ENCODE measurements at places on chromosomes 1 and 21.

DNA sequence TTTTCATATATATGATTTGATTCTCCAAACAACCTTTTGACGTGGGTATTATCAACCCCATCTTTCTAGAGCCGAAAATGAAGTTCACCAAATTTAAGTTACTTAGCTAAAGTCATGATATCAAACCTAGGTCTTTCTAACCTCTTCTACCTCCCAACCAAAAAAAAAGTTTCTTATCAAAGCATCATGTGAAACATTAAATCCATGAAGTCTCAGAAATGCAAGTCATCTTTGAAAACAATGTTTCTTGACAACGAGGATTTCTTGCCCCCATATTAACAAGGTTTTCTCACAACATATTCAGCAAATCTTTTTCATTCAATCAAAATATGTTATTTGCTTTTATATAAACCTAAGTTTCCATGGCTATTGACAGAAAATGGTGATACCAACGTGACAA is 306.3 kb downstream of the SMYD3 start:
- DNase-seq = no peak

GRCh38 chr1:113856401-113856790 is 15.1 kb downstream of the PTPN22 start:
- DNase-seq = no peak

GRCh38 chr1:2970311-2971071 is 50.8 kb upstream of the ACTRT2 start:
- no peak for DNase-seq

DNA sequence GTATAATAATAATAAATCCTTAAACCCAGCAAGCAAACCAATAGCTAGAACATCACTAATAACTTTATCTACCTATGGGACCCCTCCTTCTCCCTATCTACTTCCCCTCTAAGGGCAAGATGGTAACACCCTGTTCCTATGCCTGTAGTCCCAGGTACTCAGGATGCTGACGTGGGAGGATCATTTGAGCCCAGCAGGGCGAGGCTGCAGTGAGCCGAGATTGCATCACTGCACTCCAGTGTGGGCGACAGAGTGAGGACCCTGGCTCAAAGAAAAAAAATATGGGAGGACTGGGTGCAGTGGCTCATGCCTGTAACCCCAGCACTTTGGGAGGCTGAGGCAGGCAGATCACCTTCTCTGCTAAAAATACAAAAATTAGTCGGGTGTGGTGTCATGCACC is 143.1 kb upstream of the SLC45A1 start:
- no peak for DNase-seq

- DNase-seq = no peak
Observed at GRCh38 chr1:197967066-197967465, 49.9 kb downstream of the LHX9 start.

- no peak for DNase-seq
Observed at GRCh38 chr1:31633117-31633516, 11.6 kb downstream of the PEF1 start.

- DNase-seq = no peak
Observed at GRCh38 chr21:42314616-42315295, 453 bp downstream of the TFF3 start.

GRCh38 chr1:201170533-201171062 is 16.3 kb upstream of the TMEM9 start:
- peak; percentile 94 for DNase-seq

GRCh38 chr1:204854286-204854685 is 16.4 kb upstream of the NFASC start:
- DNase-seq = no peak

DNA sequence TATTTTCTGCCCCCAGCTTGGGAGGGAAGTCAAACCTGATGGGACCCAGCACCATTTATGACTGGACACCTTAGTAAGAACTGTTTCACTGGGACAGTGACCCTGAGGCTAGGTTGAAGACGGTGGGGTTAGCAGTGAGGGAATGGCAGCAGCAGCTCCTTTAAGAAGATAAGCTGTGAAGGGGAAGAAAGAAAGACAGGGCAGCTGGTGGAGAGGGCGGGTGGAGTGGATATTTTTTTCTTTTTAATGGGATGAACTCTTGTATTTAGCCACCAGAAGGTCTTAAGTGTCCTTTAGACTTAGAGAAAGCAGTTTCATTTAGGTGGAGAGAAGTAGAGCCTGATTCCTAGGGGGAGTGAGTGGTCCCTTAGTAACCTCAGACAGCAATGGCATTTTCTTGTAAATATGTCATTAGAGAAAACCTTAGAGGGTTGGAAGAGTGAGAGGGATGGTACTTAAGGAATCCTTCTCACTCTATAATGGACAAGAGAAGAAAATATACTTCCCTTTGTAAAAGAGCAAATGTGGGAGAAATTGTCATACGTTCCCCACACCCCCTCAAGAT is 187.5 kb downstream of the HHAT start:
- no peak for DNase-seq

DNA sequence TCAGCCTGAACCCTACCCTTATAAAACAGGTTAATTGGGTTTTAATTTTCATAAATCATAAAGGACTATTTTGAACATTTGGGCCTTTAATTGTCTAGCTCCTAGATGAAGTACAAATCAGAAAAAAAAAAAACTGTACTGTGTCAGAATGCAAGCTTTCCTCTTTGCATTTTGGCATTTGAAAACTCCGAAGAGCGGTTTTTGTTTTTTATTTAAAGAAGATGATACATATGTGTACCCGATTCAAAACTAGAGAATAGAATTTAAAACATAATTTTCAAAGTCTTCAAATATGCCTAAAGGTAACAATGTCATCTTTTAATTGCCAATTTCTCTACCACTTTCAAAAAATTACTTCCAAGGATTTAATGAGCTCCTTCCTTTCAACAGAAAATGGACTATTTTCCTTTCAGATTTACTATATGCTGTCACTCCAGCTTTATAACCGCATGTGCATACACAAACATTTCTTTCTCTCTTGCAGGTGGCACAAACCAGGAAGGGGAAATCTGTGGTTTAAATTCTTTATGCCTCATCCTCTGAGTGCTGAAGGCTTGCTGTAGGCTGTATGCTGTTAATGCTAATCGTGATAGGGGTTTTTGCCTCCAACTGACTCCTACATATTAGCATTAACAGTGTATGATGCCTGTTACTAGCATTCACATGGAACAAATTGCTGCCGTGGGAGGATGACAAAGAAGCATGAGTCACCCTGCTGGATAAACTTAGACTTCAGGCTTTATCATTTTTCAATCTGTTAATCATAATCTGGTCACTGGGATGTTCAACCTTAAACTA is 33.7 kb downstream of the MRPL39 start:
- DNase-seq = no peak

GRCh38 chr1:197920414-197921117 is 3.4 kb downstream of the LHX9 start:
- no peak for DNase-seq

Data from GM20000 (cell line).